ENCODE measurements at places on chromosomes 6 and 20.

- DNase-seq, result no peak
Measured at GRCh38 chr6:162058281-162058875, 669.2 kb downstream of the PRKN start.

DNA sequence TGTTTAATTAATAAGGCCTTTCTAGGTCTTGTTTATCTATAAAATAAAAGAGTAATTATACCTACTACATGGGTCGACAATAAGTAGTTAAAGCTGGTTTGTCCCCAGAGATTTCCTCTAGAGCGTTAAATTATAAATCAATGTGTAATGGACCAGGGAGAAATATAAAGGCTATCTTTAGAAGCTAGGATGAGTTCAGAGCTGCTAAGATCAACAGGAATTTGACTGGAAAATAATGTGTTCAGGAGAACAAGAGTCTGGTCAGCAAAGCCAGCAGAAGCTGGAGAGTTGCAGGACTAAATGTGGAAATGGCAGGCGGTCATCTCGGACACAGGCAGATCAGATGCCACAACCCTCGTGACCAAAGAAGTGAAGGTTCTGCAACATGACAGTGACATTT lies 428.8 kb downstream of the EPM2A start:
- no peak for DNase-seq

DNA sequence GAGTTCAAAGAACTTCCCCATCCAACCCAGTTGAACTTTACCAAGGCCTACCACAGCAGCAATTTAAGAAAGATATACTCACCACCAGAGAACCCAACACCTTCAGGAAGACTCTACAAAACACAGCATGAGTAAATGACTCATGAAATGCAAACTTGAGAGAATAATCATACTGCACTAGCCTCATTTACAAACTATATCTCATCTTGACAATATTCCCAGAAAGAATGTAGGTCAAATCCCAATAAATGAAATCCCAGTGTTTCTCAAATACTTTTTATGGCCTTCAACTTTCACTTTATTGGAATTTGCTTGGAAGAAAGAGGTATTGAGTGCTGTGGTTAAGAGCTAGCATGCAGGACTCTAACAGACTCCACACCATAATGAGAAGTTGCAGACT lies 60.0 kb downstream of the FYN start:
- no peak for DNase-seq

- no peak for DNase-seq
Measured at GRCh38 chr6:11975353-11975977, 36.6 kb upstream of the HIVEP1 start.

GRCh38 chr20:37552415-37552814 lies 24.7 kb upstream of the BLCAP start:
- DNase-seq, result no peak

DNA sequence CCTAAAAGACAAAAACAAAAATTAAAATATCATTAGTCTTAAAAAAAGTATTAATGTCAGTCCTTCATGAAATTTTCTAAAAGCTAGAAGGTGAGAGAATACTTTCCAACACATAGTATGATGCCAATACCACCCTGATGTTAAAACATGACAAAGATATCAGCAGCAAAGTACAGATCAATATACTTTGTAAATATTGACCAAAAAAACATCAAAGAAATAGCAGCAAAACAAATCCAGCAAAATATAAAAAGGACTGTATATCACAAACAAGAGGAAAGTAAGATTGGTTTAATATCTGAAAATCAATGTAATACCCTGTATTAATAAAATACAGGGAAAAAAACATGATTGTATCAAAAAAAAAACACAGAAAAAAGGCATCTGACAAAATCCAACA lies 51.4 kb downstream of the TASP1 start:
- DNase-seq, result no peak

GRCh38 chr6:11706171-11706570 lies 72.4 kb downstream of the ADTRP start:
- DNase-seq, result no peak

GRCh38 chr6:15538766-15539495 lies 123.9 kb downstream of the DTNBP1 start:
- DNase-seq, result no peak

All from coronary artery (tissue), 2 donors.